Retina (tissue), 1 donor: ENCODE measurements at places on chromosomes 11 and 22.

DNA sequence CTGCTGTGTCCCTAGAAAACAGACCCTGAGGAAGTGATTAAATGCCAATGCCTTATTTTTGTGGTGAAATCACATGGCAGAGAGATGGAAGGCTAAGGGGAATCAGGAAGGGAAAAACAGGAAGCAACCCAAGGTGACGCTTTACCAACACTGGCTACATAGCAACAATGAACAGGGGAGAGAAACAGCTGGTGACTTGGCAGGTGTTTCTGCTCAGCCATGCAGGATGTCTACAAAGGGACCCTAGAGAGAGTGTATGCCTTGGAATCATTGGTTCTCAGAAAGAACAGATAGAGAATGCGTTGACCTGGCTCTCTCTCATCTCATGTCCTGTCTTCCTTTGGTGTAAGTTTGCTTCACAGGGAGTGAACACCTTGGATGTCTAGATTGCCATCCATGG lies 911.9 kb downstream of the OPCML start:
- DNase-seq, result no peak

DNA sequence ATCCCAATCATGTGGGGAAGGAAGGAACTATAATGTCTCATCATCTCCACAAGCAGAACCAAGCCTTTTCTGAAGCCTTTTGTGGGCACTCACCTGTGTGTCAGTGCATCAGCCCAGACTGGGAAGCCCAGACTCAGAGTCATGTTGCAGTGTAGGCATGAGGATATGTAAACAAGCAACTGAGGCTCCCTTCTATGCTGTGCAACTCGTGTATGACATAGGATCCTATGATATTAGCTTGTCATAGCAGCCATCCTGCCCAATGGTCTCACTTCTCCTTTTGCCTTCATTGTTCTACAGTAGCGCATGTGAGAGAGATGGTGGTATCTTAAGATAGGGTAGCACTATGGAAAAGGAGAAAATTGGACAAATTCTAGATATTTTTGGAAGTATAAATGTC lies 103.4 kb upstream of the OLFML1 start:
- no peak for DNase-seq

DNA sequence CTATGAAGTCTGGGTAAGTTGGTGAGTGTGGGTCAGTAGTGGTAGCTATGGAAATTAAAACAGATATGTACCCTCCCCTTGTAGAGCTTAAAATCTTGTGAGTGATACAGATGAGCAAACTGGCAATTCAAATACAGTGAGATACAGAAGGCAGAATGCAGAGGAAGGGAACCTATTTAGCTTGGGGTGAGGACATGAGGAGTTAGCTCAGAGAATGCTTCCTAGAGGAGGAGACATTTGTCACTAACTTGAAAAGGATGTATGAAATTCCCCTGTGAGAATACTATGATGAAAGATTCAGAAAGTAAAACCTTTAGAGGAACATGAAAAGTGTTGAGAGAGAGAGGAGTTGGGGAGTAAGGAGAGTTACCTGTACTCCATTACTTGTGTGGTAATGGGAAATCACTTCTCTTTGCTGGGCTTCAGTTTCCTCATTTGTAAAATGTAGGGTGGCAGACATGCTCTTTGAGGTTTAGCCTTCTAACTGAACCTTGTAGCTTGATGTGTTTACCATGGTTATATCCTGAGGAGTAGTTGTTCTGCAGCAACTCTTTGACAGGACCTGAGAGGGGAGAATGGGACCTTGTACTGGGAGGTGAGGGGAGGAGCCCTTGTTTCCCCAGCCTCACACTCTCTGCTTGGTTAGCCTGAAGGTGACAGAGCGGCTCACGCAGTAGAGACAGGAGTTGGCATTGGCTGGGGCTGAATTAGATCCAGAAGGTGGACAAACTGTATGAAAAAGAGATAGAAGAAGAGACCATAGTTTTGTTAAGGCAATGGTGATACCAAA lies 17.9 kb downstream of the SWAP70 start:
- no peak for DNase-seq

DNA sequence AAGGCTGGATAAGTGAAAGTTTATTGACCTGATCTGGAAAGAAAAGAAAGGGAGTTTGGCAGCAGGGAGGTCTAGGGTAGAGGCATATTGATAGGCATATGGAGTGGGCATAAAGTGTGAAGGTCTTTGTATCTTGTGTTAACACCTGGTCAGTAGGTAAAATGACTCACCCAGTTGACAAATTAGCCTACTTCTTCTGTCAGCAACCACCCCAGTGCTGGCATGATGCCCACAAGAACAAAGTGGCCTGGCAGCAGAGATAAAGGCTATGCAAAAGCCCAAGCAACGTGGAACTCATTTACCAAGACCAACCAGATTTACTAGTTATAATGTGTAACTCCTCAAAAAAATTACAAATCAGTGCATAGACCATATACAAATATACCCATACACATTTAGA lies 4.9 kb downstream of the OR10A3 start:
- no peak for DNase-seq

DNA sequence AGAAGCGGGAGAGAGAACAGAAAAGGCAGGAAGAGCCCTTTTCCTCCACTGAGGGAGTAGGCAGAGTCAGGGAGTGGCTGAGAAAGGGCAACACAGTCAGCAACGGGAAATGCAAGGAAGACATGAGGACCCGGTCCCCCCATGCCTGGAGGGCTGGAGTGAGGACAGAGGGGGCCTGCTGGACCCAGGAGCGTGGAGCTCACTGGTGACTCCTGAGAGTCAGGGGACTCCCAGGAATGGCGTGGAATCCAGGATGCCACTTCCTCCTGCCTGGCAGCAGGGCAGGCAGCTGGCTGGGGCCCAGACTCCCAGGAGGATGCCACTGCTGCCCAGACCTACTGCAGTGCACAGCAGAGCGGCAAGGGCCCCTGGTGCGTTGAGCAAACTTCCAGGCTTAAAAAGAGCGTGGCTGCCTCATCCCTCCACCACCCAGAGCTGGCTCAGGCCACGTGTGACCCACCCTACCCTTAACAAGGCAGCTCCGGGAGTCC lies 11.3 kb downstream of the C11orf21 start:
- DNase-seq, result no peak
